ENCODE measurements at places on chromosomes 12 and 14.

DNA sequence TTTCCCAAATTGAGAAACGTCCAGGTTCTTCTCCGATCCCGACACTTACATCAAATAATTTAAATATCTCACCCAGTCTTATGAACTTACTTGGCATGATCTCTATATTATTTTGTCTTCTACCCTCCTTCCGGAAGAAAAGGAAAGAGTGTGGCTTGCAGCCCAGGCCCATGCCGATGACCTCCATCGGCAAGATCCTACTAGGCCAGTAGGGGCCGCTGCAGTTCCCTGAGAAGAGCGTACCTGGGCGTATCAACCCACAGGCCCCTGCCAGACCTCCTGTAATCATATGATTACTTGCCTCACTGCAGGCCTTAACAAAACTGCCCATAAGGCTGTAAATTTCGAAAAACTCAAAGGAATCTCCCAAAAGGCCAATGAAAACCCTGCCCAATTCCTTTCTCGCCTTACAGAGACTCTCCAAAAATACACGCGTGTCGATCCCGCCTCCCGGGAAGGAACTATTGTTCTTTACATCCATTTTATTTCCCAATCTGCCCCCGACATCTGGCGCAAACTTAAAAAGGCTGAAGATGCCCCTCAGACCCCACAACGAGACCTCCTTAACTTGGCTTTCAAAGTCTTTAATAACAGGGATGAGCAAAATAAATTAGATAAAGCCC is 69.6 kb downstream of the MOK start:
- DNase-seq, result peak; percentile 52

DNA sequence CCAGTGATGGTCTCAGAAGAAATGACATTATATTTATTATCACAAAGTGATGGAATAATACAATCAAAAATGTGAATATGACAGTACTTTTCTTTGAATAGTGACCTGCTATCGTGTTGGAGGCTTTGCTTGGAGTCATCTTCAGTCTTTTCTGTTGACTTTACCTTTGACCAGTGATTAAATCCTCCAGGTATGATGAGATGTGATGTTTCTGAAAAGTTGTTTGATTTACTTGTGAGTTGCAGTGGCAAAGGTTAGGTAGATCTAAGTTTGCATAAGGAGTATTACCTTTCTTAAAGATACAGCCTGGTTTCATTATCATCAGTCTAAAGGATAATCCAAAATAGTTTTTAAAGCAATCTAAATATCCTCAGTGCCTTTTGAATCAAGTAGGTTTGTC is 4.6 kb downstream of the TCP11L2 start:
- DNase-seq, result no peak

DNA sequence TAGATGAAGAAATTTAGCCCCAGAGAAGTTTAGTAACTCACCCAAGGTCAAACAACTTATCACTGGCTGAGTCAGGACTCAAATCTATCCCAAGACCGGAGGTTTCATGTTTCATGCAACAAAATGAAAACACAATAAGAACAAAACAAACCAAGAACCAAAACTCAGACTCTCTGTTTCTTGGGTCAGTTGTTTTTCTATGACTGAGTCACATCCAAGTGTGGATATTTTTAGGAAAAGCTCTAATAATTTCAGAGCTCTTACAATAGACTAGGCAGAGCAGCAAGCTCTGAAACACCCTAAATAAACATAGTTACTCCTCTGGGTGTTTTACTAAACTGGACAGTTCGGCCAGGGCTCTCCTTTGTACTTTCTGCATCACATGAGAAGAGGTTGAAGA is 87.6 kb upstream of the PRB2 start:
- no peak for DNase-seq

DNA sequence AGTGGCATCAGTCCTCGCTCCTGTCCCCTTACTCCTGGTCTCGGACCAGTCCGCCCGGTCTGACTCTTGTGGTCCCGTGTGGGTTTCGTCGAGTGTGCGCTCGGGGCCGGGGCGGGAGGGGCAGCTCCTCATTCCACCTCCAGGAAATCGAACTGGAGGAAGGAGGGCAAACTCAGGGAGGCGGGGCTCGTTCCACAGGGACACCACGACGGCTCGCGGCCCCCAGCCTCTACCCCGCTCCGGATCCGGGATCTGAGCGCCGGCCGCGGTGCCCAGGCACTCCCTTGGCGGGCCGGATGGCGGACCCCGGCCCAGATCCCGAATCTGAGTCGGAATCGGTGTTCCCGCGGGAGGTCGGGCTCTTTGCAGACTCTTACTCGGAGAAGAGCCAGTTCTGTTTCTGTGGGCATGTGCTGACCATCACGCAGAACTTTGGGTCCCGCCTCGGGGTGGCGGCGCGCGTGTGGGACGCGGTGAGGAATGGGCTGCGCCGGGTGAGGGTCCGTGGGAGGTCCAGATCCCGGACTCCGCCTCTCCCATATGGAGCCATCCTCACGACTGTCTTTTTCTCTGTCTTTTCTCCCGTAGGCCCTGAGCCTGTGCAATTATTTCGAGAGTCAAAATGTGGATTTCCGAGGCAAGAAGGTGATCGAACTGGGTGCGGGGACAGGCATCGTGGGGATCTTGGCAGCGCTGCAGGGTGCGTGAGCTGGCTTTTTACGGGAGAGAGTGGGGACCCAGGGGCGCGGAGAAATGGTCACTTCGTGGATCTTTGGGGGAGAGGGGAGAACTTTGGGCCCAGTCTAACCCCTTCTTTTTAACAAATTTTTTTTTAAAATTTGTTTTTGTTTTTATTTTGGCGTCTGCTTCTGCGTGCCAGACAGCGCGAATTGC is at the start of gene EEF1AKMT3:
EEF1AKMT3 (plus strand) TSS at position 186 of the 894 bp plus-strand sequence; CDS start at position 297, 111 bp downstream.
- DNase-seq, result peak; percentile 47

DNA sequence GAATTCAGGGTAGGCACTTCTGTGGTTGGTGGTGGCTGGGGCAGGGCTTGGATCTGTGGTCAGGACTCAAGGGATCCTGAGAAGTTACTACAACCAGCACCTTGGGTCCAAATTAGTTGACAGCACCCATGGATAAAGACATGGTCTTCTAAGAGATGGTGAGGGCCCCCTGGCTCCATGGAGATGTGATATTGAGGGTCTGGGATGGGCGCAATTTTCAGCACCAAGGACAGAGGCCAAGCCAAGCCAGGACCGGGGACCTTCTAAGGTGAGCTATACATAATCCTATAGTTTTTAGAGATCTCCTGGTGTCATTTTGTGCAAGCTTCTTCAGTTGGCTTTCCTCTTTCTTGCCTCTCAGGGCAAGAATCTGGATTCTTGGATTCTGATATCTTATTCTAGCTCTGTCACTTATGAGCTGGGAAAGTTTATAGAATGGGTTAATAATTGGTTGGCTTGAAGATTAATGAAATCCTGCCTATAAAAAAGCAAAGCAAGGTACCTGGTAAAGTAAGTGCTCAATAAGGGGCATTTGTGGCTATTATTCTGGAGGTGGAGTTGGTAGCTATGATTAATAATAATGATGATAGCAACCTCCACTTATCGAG is 130.1 kb upstream of the LHX5 start:
- no peak for DNase-seq

GRCh38 chr12:6315704-6316597 is 5.5 kb downstream of the PLEKHG6 start:
- DNase-seq, result no peak

DNA sequence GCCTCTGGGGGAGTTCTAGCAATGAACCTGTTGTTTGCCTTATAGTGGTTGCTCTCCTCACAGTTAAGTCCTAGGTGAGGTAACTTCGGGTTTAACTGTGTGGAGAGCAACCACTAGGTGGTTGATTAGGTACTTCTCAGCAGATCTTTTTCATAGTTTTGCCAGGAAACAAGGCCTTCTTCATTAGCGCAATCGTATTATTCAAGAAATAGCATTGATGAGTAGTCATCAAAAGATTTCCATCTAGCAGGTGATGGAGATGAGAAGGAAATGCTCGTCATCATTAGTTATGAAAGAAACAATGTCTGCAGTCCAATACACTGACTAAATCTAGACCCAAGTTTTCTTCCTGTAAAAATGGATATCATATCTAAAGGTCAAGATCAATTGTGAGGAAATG is 923.3 kb downstream of the AACS start:
- DNase-seq, result no peak

- DNase-seq, result peak; percentile 87
Observed at GRCh38 chr12:65430571-65431306, 152.3 kb downstream of the MSRB3 start.

DNA sequence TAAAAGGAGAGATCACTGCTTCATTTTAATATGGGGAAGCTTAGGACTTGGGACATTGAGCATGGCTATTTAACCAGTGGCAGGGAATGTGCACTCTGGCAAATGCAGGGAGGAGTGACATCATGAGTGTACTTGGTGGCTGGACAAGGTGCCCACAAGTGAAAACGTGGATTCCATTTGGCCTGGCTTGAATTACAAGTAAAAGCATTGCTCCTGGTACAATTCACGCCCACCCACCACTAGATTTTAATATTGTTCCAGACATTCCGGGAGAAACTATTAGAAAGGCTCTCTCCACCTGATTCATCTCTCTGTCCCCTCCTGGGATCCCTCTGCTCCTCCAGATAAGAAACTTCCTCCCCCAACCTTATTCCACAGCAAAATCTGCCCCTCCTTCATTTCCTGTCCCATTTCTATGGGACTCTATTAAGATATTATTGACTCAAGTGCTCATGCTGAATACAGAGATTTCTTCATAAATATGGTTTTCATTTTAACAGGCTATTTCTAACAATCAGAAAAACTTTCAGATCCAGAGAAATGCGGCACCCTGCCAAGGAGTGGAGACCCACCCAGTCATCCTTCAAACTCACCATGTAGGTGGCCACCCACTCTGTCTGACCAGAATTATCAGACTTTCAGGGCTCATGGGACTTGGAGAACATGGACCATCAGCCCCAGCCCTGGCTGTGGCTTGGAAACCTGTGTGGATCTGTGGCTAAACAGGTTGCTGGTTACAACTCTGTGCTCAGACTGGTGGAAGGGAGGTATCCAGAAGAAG is 43.2 kb downstream of the SSPN start:
- peak; percentile 47 for DNase-seq

GRCh38 chr14:65044596-65044959 is 57.7 kb downstream of the MAX start:
- no peak for DNase-seq

- no peak for DNase-seq
Observed at GRCh38 chr12:131806674-131807073, 21.5 kb upstream of the MMP17 start.

GRCh38 chr12:111732786-111733185 is 33.9 kb upstream of the ALDH2 start:
- DNase-seq, result no peak
